ENCODE measurements at places on chromosomes 16 and 17. TPM values are rescaled to one million over a fixed set of nuclear protein-coding genes. Genes with fewer than 3 reads are reported as not detected.

DNA sequence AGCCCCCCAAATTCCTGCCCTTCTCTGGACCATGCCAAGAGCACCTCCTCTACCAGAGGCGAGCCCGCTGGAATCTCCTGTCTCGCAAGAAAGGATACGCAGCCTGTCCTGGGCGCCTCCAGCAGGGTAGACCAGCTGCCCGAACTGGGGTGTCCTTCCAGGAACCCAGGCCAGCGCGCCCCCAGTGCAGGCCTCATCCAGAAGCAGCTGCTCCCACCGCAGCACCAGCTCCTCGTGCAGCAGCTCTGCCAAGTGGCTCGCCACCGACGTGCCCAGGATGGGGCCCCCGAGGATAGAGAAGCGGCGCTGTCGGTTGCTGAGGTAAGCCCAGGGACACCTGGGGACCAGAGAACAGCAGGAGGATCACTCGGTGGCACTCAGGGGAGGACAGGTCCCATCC, 4.8 kb downstream of the TAF1C start:
- no peak for DNase-seq

DNA sequence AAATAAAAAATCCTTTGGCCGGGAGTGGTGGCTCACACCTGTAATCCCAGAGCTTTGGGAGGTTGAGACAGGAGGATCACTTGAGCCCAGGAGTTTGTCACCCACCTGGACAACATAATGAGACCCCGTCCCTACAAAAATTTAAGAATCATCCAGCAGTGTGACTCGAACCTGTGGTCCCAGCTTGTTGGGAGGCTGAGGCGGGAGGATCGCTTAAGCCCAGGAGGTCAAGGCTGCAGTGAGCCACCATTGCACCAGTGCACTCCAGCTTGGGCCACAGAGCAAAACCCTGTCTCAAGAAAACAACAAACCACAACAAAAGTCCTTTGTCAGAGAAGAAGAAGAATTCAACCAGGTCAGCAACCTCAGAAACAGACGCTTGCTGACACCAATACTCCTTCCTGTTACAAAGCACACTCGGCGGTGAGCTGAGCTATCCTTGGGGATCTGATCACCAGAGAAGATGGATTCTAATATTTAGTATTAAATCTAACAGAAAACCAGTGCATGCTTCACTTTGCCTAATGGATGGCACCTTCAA, 12.9 kb upstream of the PVALEF start:
- no peak for DNase-seq

- DNase-seq: no peak
Measured at GRCh38 chr16:68750193-68750695, 13.2 kb downstream of the CDH1 start.

The HAP1 gene
- total RNA-seq: 0.86 TPM
